ENCODE measurements at places on chromosomes 7 and 10.

DNA sequence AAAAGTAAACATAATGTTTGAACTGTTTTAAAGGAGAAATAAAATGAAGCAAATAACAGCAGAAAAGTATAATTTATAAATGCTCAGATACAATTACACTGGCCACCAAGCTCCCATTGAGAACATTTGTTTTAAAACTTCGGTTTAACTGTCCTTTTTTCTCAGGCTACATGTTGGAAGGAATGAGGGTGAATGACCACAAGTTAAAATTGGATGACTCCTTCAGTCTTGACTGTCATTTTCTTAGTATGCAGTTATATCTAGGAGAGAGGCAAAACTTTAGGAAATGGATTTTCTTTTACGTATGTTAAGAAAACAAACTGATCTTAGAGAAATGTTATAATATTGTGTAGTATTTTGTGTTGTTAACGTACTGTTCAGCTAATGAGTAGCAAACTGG lies 5.0 kb downstream of the TRIM24 start:
- no peak for DNase-seq

GRCh38 chr10:86665218-86665607 lies 3.1 kb upstream of the LDB3 start:
- DNase-seq = no peak

DNA sequence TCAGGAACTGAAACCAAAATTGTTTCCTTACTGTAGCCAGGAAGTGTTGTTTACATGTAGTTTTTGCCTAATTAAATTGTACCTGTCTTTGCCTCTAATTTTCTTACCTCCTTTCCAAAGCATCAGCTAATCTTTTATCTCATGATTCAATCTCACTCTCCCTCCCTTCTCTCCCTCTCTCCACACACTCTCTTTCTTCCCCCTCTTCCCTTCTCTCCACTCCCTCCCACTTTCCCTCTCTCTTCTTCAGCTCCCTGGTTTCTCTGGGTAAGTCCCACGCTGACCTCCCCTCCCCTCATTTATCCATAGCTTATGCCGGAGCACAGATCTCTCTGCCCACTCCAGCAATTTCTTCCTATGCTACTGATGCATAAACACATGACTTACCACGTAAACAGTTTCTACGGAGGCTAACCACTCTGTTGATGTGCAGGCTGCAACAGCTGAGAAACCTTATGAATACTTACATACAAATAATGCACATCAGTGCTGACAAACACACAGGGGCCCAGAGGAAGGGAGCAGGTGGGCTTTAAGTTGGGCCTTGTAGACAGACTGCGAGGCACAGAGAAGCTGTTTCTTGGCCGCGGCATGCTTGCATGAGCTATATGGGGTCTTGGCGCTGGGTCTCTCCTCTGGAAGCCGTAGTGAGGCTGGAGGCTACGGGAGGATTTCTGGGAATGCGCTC lies 174.4 kb upstream of the PLXNA4 start:
- no peak for DNase-seq

GRCh38 chr7:133275008-133275407 lies 22.1 kb downstream of the EXOC4 start:
- DNase-seq = no peak

DNA sequence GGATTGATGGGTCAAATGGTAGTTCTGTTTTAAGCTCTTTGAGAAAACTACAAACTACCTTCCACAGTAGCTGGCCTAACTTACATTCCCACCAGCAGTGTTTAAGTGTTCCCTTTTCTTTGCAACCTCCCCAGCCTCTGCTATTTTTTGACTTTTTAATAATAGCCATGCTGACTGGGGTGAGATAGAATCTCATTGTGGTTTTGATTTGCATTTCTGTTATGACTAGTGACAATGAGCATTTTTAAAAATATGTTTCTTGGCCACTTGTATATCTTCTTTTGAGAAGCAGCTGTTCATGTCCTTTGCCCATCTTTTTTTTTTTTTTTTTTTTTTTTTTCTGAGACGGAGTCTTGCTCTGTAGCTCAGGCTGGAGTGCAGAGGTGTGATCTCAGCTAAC lies 155.2 kb upstream of the BMPER start:
- no peak for DNase-seq

DNA sequence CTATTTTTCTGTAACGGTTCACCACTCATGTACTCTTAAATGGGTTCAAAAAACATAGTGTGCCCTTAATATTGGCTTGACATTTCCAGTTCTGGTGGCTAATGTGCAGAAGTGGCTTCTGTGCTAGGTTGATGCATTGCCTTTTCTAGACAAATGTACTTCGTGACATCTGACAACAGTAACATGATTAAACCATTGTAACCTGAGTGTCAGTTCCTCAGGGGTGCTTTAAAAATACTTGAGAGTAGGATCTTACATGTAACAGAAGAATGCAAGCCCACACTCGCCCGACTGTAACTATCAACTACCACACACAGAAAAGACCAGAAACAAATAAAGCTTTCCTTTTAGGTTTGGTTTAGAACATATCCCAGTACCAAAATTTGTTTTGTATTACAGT lies 393.4 kb upstream of the NFE2L3 start:
- DNase-seq = no peak

- no peak for DNase-seq
Observed at GRCh38 chr7:149642589-149642988, 130.8 kb downstream of the ZNF467 start.

DNA sequence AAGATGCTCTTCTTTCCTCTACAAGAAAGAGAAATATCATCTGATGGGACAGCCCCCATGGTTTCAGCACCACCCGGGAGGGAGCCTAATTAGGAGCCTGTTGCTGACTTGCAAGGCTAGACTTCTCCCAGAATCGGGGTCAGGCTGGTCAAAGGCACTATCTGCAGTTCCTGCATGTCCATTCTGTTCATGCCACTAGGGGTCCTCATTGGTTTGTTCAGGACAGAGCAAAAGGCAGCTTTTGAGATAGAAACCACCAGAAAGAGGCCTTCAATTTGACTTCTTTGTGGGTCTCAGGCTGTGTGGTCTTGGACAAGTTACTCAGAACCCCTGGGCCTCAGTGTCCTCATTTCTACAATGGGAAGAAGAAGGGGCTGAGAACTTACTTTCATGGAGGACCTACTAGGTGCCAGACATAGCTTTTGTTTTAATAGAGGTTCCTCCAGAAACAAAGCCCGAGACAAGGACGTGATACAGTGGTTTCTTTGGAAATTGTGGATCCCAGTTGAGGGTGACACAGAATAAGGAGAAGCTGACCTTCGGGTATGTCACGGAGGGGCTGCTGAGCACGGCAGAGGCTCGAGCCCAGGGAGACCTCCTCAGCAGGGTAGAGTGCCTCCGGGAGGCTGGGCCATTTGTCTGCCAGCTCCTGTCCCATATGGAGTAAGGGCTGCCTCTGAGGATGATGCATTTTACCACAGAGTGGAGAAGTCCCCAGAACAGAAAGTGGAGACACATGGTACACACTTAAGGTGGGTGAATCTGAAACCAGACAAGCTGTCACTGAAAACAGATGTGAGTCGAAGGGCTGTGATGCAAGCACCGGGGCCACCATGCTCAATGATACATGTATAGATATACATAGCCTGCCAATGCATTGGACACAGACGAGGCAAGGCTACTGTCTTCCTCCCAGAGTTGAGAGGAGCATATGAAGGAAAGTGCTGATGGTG lies 33.1 kb upstream of the NEUROD6 start:
- DNase-seq = peak; percentile 6

GRCh38 chr10:63744060-63744941 lies 223.1 kb downstream of the REEP3 start:
- no peak for DNase-seq

DNA sequence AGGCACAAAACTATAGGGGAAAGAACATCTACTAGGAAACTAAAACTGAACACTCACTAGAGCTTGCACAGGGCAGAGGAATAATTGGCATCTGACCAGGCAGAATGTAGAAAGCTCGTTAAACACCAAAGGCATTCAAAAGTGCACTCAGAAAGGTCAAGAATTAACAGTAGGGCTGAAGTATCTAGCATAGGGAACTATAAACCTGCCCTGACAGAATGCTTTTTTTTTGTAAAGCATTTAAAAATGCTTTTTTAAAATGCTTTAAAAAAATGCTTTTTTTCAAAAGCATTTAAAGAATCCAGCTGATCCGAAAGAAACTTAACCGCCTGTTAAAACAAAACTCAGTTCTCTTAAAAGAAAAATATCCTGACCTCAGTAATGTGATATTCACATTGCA lies 74.6 kb upstream of the EGFR start:
- no peak for DNase-seq

DNA sequence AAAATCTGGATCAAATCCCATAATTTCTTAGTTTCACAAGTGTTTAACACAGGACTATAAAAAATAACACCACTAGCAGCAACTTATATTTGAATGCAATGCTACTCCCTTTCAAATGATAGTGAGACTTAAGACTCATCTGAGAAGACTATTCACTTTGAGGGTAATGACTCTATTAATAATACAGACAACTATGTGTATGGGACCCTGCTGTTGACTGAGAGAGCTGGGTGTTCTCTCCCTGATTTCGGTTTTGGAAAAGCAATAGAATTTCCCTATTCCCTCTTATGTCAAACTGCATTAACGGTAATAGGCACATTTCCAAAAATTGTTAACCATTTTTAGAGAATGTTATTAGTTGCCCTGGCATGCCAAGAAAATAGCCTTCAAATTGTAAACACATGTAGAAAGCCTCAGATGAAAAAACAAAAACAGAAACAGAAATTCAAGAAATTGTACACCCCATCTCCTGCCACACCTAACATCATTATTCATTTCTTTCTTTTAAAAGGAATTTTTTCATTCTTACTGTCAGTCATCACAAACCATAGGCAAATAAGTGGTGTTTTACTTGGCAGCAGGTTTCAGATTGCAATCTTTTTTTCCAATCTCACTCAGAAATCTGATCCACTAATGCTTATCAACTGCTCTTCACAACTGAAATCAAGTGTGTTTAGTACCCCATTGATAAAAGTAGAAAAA lies 153.7 kb downstream of the TFPI2 start:
- DNase-seq = no peak

DNA sequence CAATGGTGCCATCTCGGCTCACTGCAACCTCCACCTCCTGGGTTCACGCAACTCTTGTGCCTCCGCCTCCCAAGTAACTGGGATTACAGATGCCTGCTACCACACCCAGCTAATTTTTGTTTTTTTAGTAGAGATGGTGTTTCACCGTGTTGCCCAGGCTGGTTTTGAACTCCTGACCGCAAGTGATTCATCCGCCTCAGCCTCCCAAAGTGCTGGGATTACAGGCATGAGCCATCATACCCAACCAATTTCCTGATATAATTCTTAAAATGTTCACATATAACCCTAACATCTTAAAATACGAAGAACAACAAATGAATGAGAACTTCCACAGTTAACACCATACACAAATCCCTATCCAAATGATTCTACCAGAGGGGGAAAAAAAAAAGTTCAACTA lies 31.2 kb downstream of the BAIAP2L1 start:
- DNase-seq = no peak

DNA sequence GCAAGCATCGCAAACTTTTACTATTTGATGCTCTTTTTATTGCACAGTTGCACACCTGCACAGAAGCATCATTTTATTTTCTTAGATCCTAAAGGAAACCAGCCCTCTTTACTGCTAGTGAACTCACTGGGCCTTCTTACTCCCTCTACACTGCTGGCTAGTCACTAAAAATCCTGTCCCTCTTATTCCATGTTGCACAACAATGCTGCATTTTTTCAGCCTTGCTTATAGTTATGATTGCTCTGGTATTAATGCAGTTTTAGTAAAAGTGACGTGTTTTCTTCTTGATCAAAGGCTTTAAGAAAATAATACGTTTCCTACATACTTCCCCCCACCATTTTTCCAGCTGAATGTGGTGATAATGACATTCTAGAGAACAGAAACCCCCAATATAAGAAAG lies 132.9 kb upstream of the FAM3C start:
- no peak for DNase-seq

GRCh38 chr7:13032084-13032483 lies 344.7 kb downstream of the ARL4A start:
- no peak for DNase-seq

DNA sequence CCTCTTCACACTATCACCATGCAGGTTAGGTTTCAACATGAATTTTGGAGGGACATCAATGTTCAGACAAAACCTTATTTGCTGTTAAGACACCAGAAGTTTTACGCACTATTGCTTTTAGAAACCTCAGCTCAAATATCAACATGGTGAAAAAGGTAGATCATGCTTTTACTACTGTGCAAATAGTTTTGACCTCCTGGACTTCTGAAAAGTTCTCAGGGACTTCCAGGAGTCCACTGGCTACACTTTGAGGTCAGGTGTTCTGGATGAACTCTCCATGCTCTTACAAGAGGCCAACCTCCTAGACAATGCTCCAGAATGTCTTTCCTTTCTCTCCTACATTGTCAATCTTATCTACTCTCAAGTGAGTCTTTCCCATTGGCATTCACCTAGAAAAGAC lies 55.9 kb downstream of the SLC25A13 start:
- no peak for DNase-seq

DNA sequence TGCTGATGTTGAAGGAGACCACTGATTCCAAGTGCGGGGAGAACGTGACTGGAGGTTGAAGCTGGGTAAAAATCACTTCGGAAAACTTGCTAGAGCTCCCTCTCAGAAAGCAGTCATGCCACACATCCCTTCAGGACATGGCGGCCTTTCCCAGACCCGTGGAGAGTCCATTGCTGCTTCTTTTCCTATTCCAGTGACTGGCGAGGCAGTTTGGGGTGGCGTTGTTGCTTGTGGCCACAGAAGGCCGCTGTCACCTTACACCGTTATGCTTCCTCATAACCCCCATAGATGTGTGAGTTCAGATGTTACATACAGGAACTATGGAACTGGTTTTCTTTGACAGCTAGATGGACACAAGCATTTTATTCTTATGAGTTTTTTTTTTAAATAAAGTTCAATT lies 235.6 kb upstream of the POM121L12 start:
- DNase-seq = no peak

DNA sequence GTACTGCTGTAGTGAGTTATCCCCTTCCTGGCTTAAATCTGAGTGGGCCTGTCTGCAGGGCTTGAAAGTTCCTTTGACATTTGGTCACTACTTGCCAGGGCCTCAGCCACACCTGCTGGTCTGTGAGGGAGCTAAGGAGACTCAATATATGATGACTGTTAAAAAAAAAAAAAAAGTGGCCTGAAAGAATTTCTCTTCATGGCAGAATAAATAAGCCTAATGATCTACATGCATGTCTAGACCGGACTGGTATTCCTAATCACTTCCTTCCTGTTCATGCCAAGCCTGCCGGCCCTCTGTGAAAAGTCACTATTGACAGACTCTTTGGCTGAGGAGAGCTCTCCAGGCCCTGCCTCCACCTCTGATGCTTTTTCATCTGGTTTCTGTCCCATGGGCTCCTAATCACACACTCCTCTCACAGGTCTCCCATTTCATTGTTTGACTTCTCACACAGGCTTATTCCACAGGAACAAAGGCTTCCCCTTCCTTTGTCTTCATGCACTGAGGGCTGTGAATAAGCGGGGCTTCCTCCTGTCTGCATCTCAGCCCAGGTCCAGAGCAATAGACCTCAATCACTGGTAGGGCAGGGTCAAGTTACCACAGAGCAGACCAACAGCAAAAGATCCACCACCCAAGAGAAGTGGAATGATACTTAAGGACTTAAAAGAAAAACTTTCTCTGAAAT lies 99.1 kb upstream of the SEC61G start:
- no peak for DNase-seq

All from stimulated activated CD4-positive, alpha-beta T cell treated with anti-CD3 and anti-CD28 coated beads, Interleukin-2, amount 100 ng/mL, for 24 hours (primary cell).